ENCODE measurements at places on chromosomes 4 and X. TPM values are rescaled to one million over a fixed set of nuclear protein-coding genes. Genes with fewer than 3 reads are reported as not detected.
A peak's percentile ranks its signal among the peaks of the same experiment; 100 is the strongest.

DNA sequence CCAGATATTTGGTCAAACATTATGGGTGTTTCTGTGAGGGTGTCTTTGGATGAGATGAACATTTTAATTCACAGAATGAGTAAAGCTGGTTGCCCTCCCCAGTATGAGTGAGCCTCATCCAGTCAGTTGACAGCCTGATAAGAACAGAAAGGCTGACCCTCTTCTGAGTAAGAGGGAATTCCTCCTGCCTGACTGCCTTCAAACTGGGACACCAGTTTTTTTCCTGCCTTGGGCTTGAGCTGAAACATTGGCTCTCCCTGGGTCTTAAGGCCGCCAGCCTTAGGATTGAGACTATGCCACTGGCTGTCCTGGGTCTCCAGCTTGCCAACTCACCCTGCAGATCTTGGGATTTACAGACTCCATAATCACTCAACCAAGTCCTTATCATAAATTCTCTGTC lies 14.5 kb upstream of the MAML3 start:
- H3K36me3 ChIP-seq, result no peaks in the 10 kb centered on the region
- H3K27ac ChIP-seq, result no peak overlapping the region
- no peak for DNase-seq
- H3K4me3 ChIP-seq, result no peak overlapping the region
- peaks cover 4% of the 10 kb centered on the region for H3K4me1 ChIP-seq

GRCh38 chr4:142287371-142287770 lies 558.7 kb downstream of the INPP4B start:
- DNase-seq, result no peak
- no peaks in the 10 kb centered on the region for H3K27me3 ChIP-seq
- H3K36me3 ChIP-seq, result peaks cover 21% of the 10 kb centered on the region
- peaks cover 8% of the 10 kb centered on the region for H3K4me1 ChIP-seq
- H3K27ac ChIP-seq, result no peak overlapping the region

ZFP92 gene
- total RNA-seq, result 0.27 TPM

- H3K36me3 ChIP-seq, result no peaks in the 10 kb centered on the region
- H3K4me3 ChIP-seq, result no peak overlapping the region
- no peak for DNase-seq
- no peaks in the 10 kb centered on the region for H3K27me3 ChIP-seq
- no peaks in the 10 kb centered on the region for H3K4me1 ChIP-seq
These were observed 638.1 kb upstream of the AGA start for GRCh38 chr4:178080312-178080711.

FHDC1 gene
- total RNA-seq, result 0.30 TPM

DNA sequence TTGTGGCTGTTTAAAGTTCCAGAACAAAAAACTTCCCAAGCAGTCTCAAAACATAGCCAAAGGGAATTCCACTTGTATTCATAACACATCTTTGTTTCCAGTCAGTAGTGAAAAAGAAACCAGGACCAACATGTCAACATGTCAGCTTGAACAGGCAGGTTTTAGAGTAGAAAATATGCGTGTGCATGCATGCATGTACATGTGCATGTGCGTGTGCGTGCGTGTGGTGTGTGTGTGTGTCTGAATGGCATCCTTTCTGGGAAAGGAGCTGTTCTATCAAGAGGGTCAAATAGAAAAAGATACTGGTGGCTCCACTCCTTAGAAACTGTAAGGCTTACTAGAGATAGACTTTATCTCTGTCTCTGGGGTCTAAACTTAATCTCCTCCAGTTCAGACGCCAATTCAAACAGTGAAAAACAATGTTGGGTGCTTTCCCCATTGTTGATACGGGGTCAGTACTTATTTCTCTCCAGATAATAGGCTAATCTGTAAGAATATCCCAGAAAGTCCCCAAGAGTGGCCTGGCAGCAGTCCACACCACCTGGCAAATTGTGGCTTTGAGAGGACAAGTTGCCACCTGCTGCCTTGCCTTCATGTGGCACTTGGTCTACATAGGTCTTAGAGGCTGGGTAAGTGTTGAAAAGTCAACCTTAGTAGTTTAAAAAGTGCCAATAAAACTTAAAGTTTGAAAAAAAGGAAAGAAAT lies 110.4 kb downstream of the SCD5 start:
- H3K27me3 ChIP-seq, result no peaks in the 10 kb centered on the region
- no peak overlapping the region for H3K27ac ChIP-seq
- no peaks in the 10 kb centered on the region for H3K36me3 ChIP-seq
- no peak for DNase-seq
- H3K4me3 ChIP-seq, result no peak overlapping the region

MUC7 gene
- total RNA-seq, result not detected

DNA sequence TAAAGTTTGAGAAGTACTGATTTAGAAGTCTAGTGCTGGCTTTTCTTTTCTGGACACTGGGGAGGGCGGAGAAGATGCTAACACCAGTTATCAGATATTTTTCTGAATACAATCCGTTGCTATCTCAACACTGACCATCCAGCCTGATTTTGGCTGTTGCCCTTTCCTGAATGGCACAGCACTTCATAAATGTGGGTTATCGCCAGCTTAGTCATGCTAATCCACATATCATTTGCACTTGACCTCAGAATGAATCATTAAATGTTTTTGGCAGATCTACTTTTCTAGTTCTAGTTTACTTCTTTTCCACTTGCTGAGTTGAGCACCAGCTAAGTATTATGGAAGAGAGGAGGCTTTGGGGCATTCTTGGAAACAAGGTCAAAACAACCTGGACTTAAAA lies 60.8 kb upstream of the ESX1 start:
- no peak overlapping the region for H3K4me3 ChIP-seq
- peak; percentile 69 for DNase-seq
- H3K27ac ChIP-seq, result peak overlapping the region; percentile 81
- peaks cover 56% of the 10 kb centered on the region for H3K4me1 ChIP-seq

NPY1R gene
- not detected for total RNA-seq

TMSB15C gene
- 0.96 TPM for total RNA-seq

GRCh38 chr4:174198828-174199227 lies 84.6 kb downstream of the FBXO8 start:
- H3K4me3 ChIP-seq, result peak overlapping the region; percentile 50
- H3K4me1 ChIP-seq, result peaks cover 26% of the 10 kb centered on the region
- H3K27me3 ChIP-seq, result no peaks in the 10 kb centered on the region

PASD1 gene
- not detected for total RNA-seq

DNA sequence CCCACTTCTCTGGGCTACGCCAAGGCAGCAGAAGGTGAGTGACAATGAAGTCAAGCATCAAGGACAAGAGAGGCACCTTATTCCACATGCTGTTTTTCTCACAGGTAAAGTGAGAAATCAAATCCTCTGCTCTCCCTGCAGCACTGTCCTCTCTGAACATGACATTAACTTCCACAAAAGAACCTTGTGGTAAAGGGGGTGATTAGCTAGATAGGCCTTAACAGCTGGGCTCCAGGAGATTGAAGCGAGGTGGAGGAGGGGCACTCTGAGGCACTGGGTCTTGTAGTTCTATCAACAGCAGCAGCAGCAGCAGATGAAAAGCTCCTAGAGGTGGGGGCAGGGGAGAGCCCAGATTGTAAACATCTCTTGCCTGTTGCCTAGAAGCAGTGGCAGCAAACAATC lies 96.8 kb upstream of the CXXC4 start:
- H3K4me1 ChIP-seq, result no peaks in the 10 kb centered on the region
- no peaks in the 10 kb centered on the region for H3K36me3 ChIP-seq
- no peak overlapping the region for H3K4me3 ChIP-seq
- H3K27ac ChIP-seq, result no peak overlapping the region

- H3K4me1 ChIP-seq, result no peaks in the 10 kb centered on the region
- no peaks in the 10 kb centered on the region for H3K36me3 ChIP-seq
- no peak overlapping the region for H3K4me3 ChIP-seq
These were observed 44.3 kb downstream of the RASGEF1B start for GRCh38 chr4:81427344-81427821.

DNA sequence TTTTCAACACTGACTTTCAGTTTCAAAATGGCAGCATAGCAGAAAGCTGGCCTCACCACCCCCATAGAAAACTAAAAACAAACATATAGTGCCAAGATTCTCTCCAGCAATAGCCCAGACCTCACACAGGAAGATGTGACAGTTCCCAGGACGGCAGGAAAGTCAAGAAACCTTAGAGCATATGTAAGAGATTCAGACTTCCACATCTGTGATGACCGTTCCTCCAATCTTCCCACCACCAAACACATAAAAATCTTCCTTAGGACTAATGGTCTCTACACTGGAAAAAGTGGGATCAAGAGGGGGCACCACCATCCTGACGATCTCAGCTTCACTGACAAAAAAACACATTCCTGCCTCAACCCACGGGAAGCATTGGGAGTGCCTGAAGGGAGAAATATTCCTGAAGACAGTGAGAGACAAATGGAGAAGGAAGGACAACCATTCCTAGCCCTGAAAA lies 134.1 kb upstream of the CPXCR1 start:
- DNase-seq, result no peak
- no peaks in the 10 kb centered on the region for H3K36me3 ChIP-seq
- no peak overlapping the region for H3K4me3 ChIP-seq
- H3K27me3 ChIP-seq, result no peaks in the 10 kb centered on the region
